ENCODE measurements at places on chromosomes 12 and 14.

DNA sequence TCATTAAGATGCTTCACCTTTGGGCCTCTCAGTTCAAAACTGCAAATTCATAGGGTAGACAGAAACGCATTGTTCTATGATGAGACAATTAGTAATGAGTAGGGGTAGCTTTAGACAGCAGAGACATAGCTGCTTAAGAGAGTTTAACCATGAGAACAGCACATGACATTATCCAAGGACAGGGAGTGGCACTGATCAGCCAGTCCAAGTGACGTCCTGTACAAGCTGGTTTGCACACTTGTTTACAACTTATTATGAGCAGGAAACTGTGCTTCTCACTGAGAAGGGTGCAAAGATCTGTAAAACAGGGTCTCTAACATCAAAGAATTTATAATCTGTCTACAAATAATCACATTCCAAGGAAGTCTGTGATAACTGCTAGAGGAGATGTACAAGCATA, 11.2 kb upstream of the SRSF5 start:
- no peak for DNase-seq

GRCh38 chr12:124498275-124499189, 68.9 kb downstream of the NCOR2 start:
- no peak for DNase-seq

DNA sequence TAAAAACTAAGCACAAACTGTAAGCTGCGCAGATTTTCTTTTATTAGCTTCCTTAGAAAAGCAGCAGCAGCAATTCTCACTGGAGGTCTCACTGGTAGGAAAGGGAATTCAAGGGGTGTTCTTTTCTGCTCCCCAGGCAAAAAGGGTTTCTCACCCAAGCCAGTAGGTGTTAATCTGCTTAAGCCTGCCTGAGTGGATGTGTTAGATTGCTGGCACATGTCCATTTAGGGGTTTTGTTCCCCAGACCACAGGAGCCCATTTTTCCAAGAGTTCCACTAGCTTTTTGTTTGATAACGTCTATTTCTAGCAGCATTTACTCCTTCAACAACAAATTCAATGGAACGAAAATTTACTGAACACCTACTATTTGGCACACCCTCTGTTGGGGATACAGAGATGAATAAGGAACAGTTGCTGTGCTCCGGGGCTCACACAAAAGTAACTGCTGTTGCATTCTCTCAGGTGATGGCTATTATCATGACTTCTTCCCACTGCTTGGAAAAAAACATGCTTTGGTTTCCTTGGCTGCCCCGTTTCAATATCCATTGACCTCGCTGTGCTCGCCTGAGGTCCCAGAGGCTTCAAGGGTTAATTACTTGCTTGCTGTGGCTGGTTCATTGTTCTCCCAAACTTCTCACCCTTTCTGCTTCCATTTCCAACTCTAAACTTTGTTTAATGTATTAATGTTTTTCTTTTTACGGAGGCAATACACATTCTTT, 31.1 kb upstream of the RIC8B start:
- no peak for DNase-seq

GRCh38 chr12:42216737-42217136, 21.3 kb downstream of the YAF2 start:
- no peak for DNase-seq

- no peak for DNase-seq
These were observed 8.1 kb upstream of the IRF2BPL start for GRCh38 chr14:77036484-77037214.

GRCh38 chr14:28831126-28831525, 64.5 kb downstream of the FOXG1 start:
- no peak for DNase-seq

DNA sequence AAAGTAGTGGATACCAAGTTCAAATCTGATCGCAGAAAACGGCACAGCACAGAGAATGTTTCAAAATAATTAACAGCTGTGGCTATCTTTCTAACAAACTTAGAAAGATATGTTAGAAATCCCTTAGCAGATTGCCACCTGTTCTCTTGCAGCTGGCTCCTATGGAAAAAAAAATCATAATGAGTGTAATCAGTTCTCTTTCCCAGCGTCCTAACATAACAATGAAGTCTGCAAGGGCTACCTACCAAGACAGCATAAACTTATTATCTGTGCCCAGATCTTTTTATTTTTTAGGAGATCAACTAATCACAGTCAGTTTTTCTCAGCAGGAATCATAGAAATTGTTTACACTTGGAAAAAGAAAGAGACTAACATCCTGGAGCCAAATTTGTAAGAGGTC, 358.6 kb upstream of the FOXG1 start:
- no peak for DNase-seq

- DNase-seq = no peak
These were observed 126.9 kb downstream of the PAPOLA start for GRCh38 chr14:96629082-96629481.

- no peak for DNase-seq
These were observed 7.1 kb downstream of the MIA2 start for GRCh38 chr14:39240769-39241168.

DNA sequence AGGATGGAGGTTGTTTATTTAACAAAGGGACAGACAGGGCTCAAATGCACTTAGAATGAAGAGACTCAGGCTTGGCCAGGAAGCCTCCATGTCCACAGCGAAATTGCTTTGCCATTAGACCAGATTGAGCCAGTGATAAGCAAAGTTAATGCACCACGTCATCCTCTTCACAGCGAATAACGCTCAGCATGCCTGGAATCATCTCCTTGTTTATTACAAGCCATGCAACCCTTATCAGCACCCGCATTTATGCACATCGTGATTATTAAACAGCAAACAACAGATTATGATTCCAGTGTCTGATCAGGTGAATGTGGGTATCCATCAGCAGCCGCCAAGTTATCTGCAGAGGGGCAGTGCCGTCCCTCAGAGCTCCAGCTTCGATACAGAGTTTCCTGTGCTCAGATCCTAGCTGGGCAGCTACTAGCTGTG, 175.0 kb upstream of the TMEM132C start:
- DNase-seq = no peak

- no peak for DNase-seq
These were observed 203.2 kb upstream of the SSTR1 start for GRCh38 chr14:38004610-38004879.

- no peak for DNase-seq
These were observed 10.4 kb downstream of the HOXC5 start for GRCh38 chr12:54042970-54043853.

DNA sequence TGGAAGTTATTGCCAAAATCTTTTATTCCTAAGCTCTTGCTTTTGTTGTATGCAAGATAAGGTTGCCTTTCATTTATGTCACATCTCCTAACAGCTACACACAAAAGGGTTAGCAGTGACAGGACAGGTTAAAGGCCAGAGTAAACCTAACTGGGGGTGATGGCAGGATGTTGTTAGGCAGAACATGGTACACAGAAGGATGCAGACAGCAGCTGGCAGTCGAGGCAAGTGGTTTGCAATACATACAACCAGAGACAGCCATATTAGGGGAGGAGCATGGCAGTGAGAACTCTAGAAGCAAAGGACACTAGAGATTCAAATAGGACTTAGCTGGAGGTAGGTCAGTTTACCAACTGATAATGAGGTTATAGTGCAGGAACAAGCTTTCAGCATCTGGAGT, 2.7 kb upstream of the ABCD2 start:
- no peak for DNase-seq

DNA sequence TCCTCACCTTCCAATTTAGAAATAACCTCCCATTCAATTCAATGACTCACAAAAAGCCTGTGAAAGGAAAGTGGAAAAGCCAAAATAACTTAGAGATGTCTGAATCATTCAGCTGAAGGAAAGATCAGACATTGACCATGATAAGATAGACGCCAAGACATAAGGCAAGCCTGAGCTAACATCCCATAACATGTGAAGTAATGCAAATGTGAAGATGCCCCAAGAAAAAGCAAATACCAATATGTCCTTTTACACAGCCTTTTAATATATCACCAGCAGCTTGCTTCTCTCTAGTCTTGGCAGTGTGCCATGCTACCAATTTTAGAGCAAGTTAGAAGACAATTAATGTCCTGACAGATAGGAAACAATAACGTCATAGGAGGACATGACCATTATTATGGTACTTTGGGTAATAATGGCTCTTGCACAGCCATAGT, 2.4 kb upstream of the NUMB start:
- DNase-seq = no peak

DNA sequence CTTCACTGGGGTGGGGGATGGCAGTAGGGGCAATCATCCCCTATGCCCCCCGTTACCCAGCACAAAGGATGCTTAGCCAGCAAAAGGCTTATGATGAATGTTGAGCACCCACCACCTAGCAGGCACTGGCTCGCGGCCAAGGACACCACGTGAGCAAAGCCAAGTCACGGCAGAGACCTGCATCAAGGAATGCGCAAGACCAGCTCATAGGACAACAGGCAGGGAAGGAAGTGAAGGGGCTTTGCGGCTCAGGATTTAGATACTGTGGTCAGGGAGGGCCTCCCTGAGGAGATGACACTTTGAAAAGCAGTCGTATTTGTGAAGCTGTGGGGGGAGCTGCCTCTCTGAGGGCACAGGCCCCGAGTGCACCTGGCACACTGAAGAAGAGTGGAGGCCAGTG, 32.8 kb downstream of the SH2B3 start:
- DNase-seq = no peak

DNA sequence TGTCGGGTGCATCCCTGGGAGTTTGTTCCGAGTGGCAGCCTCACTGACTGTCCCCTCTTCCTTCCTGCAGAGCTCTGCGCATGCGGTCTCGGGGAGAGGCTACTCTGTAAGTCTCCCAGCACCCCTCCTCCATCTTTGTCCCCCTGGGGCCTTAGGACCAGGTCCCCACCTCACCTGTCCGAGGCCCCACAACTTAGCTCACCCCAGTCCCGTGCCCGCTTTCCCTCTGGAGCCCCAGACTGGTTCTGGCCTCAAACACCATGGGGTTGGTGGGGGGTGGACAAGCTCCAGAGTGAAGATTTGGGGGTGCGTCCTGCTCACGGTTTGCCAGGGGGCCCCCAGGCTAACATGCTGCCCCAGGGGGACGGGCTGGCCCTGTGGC, 37.9 kb downstream of the FBRSL1 start:
- DNase-seq = no peak

GRCh38 chr14:93734086-93734822, 54.0 kb downstream of the PRIMA1 start:
- no peak for DNase-seq

DNA sequence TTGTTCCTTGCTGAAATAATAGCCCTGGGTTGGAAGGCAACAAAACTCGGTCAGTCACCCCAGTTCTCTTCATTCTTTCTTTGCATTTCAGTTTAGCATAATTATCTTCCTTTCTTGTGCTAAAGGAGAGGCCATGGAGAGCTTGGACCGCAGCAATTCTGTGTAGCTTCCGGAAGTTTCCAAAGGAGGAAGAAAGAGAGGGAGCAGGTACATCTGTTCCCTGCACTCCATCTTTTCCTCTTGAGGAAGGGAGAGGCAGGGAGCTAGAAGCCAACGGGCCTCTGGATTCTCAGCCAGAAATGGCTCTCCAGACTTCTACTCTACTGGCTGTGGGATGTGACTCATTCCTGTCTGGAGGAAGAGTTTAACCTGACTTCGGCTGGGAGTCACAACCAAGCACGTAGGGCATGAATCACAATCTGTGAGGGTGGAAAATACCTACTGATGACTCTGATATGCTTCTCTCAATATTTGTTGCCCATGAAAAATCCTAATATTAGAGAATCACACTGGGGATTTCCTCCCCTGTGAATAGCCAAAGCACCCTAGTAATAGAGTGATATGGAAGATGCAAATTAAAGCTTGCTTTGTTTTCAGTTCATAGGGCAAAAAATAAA, 17.0 kb downstream of the ANO6 start:
- no peak for DNase-seq

GRCh38 chr12:131222329-131223139, 268.8 kb downstream of the ADGRD1 start:
- DNase-seq = no peak

DNA sequence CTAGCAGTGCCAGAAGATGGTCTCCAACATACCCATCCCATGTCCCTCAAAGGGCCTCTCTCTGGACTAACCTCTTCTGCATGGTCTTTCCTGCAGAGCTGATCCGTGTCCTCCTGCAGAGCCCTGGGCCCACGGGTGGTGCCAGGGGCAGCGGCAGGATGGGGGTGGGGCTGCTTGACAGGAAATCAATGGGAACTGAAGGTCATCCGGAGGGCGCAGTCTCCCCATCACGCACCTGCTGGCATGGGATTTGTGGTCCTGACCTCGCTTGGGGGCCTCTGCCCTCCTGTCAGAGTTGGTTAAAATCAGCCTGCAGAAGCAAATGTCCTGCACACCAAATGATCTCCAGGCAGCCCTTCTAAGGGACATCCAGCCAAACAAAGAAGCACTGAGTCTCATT, 110.2 kb downstream of the DPF3 start:
- DNase-seq = no peak

Measured in NCI-H774 (cell line).